ENCODE measurements at places on chromosomes 3 and 15. TPM values are rescaled to one million over a fixed set of nuclear protein-coding genes. Genes with fewer than 3 reads are reported as not detected.
A peak's percentile ranks its signal among the peaks of the same experiment; 100 is the strongest.

FRMD5 gene
- 0.39 TPM for total RNA-seq

DNA sequence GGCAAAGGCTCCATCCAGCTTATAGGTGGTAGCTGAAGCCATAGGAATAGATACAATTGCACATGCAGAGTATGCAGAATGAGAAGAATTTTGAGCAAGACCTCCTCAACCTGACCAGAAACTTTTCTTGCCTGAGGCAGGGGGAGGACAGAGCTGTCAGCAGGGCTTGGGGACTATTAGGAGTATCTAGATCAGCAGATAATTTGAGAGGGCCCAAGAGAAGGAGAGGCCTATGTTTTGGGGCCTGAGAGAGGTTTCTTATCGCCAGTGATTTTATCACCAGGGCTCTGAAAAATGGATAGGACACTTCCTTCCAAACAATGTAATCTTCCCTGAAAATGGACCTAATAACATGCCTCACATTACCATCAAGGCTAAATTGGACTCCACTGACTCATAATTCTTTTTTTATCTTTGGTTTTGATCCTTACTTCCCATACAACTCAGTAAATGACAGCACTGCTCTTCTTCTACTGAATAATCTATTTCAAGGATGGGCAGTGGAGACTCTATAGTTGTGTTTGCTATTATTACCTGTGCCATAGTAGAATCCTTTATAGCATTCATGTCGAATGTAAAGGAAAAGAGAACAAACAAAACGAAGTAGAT lies 15.8 kb upstream of the RAMAC start:
- no peaks in the 10 kb centered on the region for H3K4me1 ChIP-seq
- no peaks in the 10 kb centered on the region for H3K27me3 ChIP-seq
- H3K4me3 ChIP-seq, result no peak overlapping the region
- no peak overlapping the region for H3K27ac ChIP-seq
- H3K36me3 ChIP-seq, result peaks cover 2% of the 10 kb centered on the region

GRCh38 chr3:149969110-149969939 lies 1.4 kb downstream of the PFN2 start:
- H3K27ac ChIP-seq, result peak overlapping the region; percentile 82
- peak overlapping the region; percentile 66 for H3K4me3 ChIP-seq
- no peaks in the 10 kb centered on the region for H3K27me3 ChIP-seq
- no peaks in the 10 kb centered on the region for H3K36me3 ChIP-seq
- no peaks in the 10 kb centered on the region for H3K4me1 ChIP-seq

DNA sequence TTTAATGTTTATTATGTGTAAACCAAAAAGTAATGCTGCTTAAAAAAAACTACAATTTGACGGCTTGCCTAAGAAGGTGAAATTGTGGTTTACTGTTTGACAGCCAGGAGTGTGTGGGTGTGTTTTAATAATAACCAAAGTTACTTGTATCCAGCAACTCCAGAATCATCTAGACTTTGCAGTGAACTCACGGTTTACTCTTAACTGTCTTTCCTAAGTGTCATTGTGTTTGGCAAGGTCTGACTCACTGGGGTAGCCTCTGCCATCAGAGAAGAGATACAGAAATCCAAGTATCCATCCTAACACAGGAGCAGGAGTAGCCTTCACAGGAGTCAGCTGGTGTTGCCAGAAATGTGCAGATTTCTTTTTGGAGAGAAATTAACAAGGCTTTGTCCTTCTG lies 151.1 kb downstream of the CTNNB1 start:
- no peak for DNase-seq
- H3K27me3 ChIP-seq, result peaks cover 2% of the 10 kb centered on the region
- no peaks in the 10 kb centered on the region for H3K4me1 ChIP-seq
- H3K36me3 ChIP-seq, result no peaks in the 10 kb centered on the region
- H3K27ac ChIP-seq, result no peak overlapping the region

- no peak overlapping the region for H3K27ac ChIP-seq
- no peak for DNase-seq
- no peaks in the 10 kb centered on the region for H3K27me3 ChIP-seq
- H3K4me3 ChIP-seq, result no peak overlapping the region
- no peaks in the 10 kb centered on the region for H3K4me1 ChIP-seq
Observed at GRCh38 chr3:31613654-31614053, 80.9 kb downstream of the STT3B start.

ZPLD1 gene
- total RNA-seq, result 0.15 TPM

CPB1 gene
- total RNA-seq, result 5.0 TPM

GRCh38 chr15:40115670-40116093 lies 7.0 kb upstream of the BMF start:
- no peaks in the 10 kb centered on the region for H3K27me3 ChIP-seq
- no peak overlapping the region for H3K4me3 ChIP-seq
- H3K4me1 ChIP-seq, result no peaks in the 10 kb centered on the region
- no peaks in the 10 kb centered on the region for H3K36me3 ChIP-seq

MUSTN1 gene
- total RNA-seq, result 56.8 TPM

DNA sequence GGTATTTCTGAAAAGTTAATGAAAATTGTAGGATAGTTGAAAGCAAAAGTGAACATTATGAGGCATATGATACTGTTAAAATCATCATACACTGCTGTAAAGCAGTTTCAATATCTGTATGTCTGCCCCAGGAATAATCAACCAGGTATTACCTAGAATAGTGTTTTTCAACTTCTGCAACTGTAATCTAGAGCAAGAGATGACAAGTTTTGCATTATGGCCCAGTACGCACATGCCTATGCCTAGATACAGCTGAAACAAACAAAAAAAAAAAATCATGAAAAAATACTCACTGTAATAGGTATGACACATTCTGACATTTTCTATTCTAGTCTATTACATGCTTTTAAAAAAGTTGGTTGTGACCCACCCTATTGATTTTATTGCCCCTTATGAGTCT lies 240.7 kb upstream of the ST8SIA2 start:
- peaks cover 10% of the 10 kb centered on the region for H3K36me3 ChIP-seq
- H3K4me3 ChIP-seq, result no peak overlapping the region
- H3K4me1 ChIP-seq, result no peaks in the 10 kb centered on the region
- no peak overlapping the region for H3K27ac ChIP-seq

DNA sequence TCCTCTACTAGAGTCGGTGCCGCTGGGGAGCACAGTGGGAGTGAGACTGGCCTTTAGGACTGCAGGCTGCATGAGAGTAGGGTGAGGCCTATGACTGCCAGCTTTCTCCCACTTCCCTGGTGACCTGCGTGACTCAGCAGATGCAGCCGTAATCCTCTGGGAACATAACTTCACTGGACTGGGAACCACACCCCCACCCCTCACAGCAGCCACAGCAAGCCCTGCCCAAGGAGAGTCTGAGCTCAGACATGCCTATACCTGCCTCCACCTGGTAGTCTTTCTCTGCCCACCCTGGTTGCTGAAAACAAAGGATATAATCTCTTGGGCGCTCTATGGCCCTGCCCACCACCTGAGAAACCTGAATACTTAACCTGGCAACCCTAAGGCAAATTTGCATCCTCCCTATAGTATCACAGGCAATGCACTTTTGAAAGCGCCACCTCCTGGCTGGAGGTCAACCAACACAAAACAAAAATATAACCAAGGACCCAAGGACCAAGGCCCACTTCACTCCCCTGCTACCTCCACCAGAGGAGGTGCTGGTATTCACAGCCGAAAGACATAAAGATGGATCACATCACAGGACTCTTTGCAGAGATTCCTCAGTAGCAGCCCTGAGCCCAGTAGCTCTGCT lies 308.9 kb downstream of the CTNNB1 start:
- no peaks in the 10 kb centered on the region for H3K36me3 ChIP-seq
- no peaks in the 10 kb centered on the region for H3K4me1 ChIP-seq
- no peak overlapping the region for H3K4me3 ChIP-seq
- no peak for DNase-seq
- no peak overlapping the region for H3K27ac ChIP-seq

DNA sequence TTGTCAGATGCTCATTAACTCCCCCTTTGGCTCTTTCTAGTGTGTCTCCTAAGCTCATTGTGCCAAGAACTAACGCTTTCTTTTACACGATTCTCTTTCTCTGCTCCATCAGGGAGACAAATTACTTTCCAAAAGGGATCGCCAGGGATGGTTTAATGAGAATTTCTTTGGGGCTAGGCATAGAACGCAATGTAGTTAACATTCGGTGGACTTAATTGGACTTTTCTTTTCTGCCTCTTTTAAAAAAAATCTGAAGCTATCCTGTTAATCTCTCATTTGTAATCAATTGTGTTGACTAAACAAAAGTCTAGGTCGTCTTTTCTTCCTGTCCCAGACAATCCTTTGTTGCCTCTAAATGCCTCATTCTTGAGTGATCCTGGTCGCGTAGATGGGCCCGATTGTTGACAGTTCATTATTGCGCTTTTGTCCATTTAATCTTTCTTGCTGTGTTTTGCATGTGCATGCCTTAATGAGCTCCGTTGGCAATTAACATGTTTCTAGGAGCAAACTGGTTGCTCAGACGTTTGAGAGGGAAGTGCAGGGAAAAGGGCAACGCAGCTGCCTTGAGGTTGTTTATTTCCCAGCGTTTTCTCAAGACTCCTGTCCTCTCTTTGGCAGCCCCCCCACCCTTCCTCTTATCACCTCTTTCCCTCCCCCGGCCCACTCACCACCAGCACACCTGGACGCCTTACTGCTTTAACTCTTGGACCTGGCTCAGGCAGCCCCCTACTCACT lies 7.8 kb downstream of the FEZF2 start:
- no peaks in the 10 kb centered on the region for H3K36me3 ChIP-seq
- H3K4me1 ChIP-seq, result no peaks in the 10 kb centered on the region
- H3K27ac ChIP-seq, result no peak overlapping the region

GRCh38 chr15:49471733-49472132 lies 48.7 kb downstream of the FGF7 start:
- H3K27me3 ChIP-seq, result no peaks in the 10 kb centered on the region
- no peak overlapping the region for H3K27ac ChIP-seq
- DNase-seq, result no peak
- no peak overlapping the region for H3K4me3 ChIP-seq
- no peaks in the 10 kb centered on the region for H3K36me3 ChIP-seq

DNA sequence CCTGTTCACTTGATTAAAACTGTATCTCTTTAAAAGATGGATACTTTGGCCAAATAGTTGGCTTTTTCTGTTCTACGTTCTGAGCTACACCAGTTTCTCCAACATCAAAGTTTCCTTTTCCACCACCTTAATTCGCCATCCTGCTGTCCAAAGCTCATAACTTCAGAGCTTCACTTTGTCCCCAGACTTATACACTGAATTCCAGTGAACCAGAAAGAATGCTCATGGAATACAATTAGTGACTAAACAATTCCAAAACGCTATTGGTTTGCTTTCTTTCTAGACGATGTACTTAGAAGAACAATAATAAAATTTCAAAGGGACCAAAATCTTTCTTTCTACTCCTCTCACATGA lies 23.2 kb downstream of the GPR15 start:
- no peak overlapping the region for H3K4me3 ChIP-seq
- H3K27ac ChIP-seq, result no peak overlapping the region
- no peaks in the 10 kb centered on the region for H3K27me3 ChIP-seq
- DNase-seq, result no peak
- H3K36me3 ChIP-seq, result no peaks in the 10 kb centered on the region

DNA sequence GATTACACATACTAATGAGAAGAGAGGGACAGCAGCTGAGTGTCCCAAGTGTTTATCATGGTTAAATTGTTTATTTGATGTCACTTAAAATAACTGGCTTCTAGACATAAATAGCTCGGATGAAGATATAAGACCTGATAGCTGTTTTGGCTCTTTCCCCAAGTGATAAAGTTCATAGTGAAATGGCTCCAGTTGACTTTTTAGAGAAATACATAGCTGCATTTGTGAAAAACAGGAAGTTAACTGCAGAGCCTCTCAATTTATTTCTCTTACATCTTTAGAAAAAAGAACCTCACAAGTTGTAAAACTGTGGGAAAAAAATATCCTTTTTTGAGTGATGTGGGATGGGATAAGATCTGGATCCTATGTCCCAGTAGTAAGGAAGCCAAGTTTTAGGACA lies 332.9 kb upstream of the RASGRP1 start:
- no peak for DNase-seq
- H3K27ac ChIP-seq, result no peak overlapping the region
- no peak overlapping the region for H3K4me3 ChIP-seq
- no peaks in the 10 kb centered on the region for H3K27me3 ChIP-seq
- no peaks in the 10 kb centered on the region for H3K4me1 ChIP-seq

DNA sequence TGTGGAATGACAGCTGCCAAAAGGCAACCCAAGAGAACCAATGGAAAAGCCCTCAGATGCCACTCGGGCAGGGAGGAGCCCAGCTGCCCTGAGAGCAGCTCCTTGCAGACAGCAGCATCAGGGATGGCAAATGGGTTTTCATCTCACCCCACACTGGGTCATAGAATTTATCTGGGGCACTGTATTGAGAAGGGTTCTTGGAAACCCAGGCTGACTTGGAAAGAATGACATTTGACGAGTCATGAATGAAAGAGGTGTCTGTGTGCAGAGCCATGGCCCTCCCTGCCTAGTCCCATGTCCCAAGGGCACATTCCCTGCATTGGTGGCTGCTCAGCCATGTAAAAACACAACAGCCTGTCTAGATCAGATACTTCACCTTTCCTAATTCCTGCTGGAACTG lies 157.9 kb upstream of the BHLHE40 start:
- H3K36me3 ChIP-seq, result peaks cover 8% of the 10 kb centered on the region
- peaks cover 2% of the 10 kb centered on the region for H3K4me1 ChIP-seq
- no peak overlapping the region for H3K27ac ChIP-seq
- no peaks in the 10 kb centered on the region for H3K27me3 ChIP-seq

AEN gene
- total RNA-seq, result 10.7 TPM

- no peak for DNase-seq
- no peak overlapping the region for H3K27ac ChIP-seq
- no peaks in the 10 kb centered on the region for H3K36me3 ChIP-seq
- H3K27me3 ChIP-seq, result no peaks in the 10 kb centered on the region
Observed at GRCh38 chr3:146577662-146578061, 27.5 kb downstream of the PLSCR5 start.

CEMIP gene
- 7.5 TPM for total RNA-seq

SCN5A gene
- total RNA-seq, result 0.45 TPM

DNA sequence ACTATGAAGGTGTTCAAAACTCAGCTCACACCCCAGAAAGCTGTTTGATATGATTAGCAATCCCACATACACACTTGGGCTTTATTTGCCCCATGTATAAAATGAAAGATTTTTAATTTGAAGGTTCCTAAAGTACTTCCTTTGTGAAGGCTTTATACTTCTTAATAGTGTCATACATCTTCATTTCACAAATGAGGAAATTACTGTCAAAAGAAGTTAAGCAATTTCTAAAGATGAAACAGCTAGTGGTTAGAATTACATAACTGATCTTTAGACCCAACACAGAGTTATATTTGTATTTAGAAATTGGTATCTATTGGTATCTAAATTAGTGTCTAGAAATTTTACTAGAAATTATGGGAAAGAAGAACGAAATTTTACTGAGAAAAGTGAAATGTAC lies 7.1 kb downstream of the CD200R1 start:
- no peak overlapping the region for H3K4me3 ChIP-seq
- no peaks in the 10 kb centered on the region for H3K36me3 ChIP-seq
- H3K27ac ChIP-seq, result no peak overlapping the region

- no peaks in the 10 kb centered on the region for H3K27me3 ChIP-seq
- no peaks in the 10 kb centered on the region for H3K36me3 ChIP-seq
- H3K4me3 ChIP-seq, result no peak overlapping the region
Observed at GRCh38 chr3:32100465-32100864, 6.0 kb upstream of the GPD1L start.
